A172 (cell line): ENCODE measurements at places on chromosomes 12 and 14.

- no peak for DNase-seq
Measured at GRCh38 chr14:54202288-54202687, 194.5 kb upstream of the CDKN3 start.

GRCh38 chr12:121933522-121934308 is 15.3 kb downstream of the CFAP251 start:
- DNase-seq: peak; percentile 54

- no peak for DNase-seq
Measured at GRCh38 chr12:91091916-91092715, 19.2 kb downstream of the LUM start.

DNA sequence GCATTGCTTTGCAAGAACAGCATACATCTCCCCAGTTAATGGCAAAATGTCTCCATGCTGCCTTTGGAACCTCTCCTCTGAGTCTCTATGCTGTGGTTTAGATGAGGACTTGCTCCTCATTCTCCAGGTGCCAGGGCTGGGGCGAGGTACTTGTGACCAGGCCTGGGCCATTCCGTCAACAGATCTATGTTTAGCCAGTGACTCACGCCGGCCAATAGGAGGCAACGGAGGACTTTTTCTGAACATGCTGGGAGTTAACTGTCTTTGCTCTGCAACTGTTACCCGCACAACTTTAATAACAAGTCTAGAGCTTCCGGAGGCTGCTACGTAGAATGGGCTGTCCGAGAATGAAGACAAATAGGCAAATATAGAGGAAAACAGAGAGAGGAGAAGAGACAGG is 214.2 kb downstream of the GLT1D1 start:
- DNase-seq: no peak

GRCh38 chr12:89768586-89769482 is 60.2 kb upstream of the ATP2B1 start:
- DNase-seq: peak; percentile 92

DNA sequence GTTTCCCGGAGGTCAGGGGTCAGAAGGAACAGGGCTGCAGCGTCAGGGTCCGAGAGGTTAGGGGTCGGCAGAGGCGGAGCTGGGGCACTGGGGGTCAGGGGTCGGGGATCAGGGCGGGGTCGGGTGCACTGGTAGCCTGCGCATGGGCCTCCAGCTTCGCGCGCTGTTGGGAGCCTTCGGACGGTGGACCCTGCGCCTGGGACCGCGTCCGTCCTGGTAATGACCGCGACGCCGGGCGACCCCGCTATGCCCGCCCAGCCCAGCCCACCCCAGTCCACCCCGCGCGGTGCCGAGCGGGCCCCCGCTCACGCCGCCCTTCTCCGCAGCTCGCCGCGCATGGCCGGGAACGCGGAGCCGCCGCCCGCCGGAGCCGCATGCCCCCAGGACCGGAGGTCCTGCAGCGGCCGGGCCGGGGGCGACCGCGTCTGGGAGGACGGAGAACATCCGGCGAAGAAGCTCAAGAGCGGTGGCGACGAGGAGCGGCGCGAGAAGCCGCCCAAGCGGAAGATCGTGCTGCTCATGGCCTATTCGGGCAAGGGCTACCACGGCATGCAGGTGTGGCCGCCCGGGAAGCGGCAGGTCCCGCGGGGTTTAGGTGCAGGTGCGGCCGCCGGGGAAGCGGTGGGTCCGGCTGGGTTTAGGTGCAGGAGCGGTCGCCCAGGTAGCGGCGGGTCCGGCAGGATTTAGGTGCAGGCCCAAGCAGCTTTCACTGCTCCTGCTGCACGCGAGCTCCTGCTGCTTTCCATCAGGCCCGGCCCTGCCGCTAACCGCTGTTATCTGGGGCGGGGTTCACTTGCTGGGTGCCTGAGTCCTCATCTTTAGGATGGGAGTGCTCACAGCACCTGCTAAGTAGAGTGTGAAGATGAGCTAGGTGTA is 743 bp downstream of the PUS1 start:
- no peak for DNase-seq
